ENCODE measurements at places on chromosomes 1 and 21.

GRCh38 chr1:208829595-208829994 lies 585.4 kb upstream of the PLXNA2 start:
- no peak for DNase-seq

DNA sequence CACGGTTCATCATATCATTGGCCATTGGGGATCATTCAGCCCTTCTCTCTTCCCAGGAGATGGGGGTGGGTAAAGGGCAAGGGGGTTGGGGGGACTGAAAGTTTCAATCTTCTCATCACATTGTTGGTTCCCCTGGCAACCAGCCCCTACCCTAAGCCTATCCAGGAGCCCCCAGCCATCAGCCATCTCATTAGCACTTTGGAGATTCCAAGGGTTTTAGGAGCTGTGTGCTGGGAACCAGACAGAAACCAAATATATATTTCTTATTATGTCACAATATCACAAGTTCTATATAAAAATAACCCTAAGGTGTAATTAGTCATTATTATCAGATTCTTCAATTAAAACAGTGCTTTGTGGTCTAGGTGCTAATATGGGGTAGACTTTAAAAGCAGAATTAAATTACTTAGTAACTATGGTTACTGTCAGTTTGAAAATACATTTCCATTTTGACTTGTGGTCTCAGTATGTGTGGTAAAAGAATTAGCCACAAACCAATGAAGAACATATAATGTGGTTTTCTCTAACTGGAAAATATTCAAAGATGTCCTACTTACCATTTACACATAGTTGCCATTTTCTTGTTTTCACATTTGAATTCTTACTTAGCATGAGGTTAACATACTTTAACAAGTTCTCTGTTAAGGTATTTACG lies 28.1 kb downstream of the IL23R start:
- DNase-seq, result no peak

DNA sequence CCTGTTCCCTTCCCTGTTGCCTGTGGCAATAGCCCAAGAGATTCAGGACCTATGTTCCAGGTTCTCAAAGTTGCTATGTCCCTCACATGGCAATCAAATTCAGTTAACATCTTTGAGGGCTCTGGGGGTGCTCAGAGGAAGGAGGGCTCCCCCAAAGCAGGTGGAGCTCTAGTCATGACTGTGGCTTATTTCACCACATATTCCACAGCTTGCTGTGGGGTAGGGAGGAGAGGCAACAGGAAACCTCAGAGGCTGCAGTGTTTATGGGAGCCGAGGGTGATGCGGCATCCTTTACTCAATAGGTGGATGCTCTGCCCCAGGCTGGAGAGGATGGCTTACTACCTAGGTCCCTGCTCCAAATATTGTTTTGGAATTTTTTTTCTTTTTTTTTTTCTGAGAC lies 1.2 kb upstream of the MKNK1 start:
- no peak for DNase-seq

- DNase-seq, result no peak
These were observed 43.6 kb downstream of the SLC19A1 start for GRCh38 chr21:45498646-45499000.

GRCh38 chr1:27011058-27011764 lies 1.4 kb downstream of the TENT5B start:
- DNase-seq, result no peak

DNA sequence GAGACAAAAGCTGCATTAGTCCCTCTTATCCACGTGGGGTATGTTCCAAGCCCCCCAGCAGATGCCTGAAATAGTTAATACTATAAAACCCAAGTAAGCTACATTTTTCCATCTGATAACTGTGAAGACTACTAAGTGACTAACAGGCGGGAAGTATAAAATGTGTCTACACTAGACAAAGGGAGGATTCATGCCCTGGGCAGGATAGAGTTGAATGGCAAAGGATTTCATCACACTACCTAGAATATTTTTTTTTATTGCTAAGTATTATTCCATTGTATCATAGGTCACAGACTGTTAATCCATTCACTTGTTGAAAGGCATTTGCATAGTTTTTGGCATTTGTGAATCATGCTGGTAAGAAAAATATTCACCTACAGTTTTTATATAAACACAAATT lies 26.4 kb upstream of the CFHR4 start:
- no peak for DNase-seq

DNA sequence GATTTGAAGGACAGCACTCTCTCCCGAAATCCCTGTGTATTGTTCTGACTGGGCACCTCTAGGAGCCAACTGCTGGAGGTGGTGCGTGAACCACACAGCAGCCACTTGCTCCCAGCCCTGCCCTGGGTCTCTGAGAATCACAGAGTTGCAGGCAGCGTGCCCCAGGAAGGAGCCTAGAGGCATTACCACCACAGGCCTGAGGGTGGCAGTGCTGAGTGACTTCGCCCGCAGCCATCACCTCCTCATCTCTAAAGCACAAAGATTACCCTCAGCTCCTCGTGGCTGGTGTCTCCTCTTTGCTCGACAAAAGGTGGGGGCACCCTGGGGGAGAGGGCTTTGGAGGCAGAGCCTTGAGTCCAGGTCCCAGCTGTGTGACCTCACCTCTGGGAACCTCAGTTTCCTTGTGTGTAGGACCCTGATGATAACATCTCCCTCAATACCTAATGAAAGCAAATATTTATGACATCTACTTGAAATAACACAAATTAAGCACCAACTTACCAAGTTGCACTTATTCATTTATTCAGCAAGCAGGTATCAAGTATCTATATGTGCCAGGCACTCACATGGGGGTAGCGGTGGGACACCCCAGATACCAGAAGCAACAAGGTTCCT lies 86.3 kb downstream of the VWA5B1 start:
- peak; percentile 19 for DNase-seq

GRCh38 chr1:87702455-87702854 lies 373.8 kb downstream of the LMO4 start:
- DNase-seq, result no peak

GRCh38 chr1:190633488-190633887 lies 155.8 kb upstream of the BRINP3 start:
- no peak for DNase-seq

DNA sequence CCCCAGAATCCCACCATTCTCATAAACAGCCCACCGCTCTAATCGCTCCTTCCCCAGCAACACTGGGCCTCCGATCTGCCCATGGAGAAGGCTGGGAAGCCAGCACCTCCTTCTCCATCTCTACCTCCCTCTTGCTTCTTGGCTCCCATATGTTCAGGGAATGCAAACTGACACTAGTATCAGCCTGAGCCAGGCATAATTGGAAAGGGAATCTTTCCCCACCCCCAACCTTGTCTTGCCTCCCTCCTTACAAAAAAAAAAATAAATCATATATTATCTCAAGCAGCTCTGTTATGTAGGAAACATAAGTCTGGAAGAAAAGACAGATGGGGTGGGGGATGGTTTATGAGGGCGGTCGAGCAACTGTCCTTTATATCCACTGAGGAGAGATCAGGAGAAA lies 127.2 kb downstream of the NAV1 start:
- no peak for DNase-seq

GRCh38 chr1:219958875-219959417 lies 30.6 kb upstream of the SLC30A10 start:
- DNase-seq, result no peak

- no peak for DNase-seq
These were observed 182.1 kb upstream of the POU3F1 start for GRCh38 chr1:38228718-38229117.

- no peak for DNase-seq
These were observed 953.2 kb downstream of the BRINP3 start for GRCh38 chr1:189524501-189524900.

- no peak for DNase-seq
These were observed 8.7 kb downstream of the WNT3A start for GRCh38 chr1:228015276-228016180.

DNA sequence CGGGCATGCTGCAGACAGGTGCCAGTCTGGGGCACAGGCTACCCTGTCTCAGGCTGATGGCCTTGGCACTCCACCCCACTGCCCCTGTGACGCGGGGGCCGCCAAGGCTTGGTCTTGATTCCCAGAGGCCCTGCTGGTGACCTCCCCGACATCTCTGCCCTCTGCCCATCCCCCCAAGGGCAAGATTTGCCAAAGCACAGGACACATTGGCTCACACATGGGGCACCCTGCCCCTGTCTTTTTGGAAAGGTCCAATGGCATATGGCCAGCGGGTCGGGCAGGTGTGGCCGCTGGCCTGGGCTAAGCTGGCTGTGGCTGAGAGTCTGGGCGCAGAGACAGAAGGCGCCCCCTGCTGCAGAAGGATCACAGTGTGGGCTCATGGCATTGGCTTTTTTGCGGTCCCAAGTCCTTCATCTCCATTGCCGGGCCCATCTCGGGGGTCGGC lies 4.6 kb downstream of the MIB2 start:
- DNase-seq, result no peak

DNA sequence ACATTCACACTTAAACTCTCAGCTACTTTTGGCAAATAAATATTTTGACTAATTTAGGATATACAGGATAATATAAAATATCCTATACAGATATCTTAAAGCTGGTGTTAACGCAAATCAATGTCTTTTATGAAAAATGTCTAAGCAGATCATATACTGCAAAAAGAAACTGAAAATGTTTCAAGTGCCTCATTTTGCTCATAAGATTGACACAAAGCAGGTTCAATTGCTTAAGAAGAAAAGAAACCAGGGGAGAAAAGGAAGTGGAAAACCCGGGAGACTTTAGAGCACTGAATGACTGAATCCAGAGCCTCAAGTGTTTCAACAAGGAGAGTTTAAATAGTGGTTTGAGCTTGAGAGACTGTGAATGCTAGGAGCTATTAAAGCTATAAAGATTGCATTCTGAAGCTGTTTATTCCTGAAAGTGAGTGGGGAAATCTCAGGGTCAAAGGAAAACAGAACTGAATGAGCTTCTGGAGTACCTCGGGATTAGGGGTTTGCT lies 1943.0 kb downstream of the MRPL39 start:
- no peak for DNase-seq

DNA sequence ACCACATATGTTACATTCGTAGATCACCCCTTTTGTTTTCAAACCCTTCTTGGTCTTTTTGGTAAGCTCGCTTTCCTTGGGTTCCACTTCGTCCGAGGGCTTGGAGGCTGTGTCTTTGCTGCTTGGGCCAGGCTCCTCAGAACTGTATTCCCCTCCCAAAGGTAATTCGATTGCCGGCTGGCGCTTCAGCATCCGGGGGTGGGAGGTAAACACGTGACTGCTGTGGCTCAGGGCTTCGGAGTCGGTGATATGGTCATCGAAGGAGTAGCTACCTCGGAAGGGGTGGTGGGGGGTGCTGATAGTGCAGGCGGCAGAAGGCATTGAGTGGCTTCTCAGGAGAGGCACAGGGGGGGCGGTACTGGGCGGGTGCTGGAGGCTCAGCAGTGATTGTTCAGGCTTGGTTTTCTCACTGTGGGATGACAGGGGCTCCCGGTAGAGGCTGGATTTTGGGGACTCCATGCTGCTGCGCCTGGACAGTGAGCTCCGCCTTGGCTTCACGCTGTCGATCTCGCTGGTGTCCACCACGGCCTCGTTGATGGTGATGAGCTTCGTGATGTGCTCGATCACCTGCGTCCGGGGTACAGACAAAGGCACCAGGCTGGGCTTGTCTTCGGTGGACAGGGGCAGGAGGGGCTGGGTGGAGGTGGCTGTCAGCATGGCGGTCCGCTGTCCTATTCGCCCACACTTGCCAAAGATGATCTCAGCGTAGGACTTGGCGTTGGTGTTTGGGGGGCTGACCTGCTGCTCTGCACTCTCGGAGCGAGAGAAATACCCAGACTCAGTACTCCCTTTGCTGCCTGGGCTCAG lies 98.6 kb upstream of the EDN2 start:
- no peak for DNase-seq

- no peak for DNase-seq
These were observed 316.5 kb downstream of the DISC1 start for GRCh38 chr1:231943084-231943483.

- no peak for DNase-seq
These were observed 116.5 kb upstream of the BARHL2 start for GRCh38 chr1:90833466-90834110.

DNA sequence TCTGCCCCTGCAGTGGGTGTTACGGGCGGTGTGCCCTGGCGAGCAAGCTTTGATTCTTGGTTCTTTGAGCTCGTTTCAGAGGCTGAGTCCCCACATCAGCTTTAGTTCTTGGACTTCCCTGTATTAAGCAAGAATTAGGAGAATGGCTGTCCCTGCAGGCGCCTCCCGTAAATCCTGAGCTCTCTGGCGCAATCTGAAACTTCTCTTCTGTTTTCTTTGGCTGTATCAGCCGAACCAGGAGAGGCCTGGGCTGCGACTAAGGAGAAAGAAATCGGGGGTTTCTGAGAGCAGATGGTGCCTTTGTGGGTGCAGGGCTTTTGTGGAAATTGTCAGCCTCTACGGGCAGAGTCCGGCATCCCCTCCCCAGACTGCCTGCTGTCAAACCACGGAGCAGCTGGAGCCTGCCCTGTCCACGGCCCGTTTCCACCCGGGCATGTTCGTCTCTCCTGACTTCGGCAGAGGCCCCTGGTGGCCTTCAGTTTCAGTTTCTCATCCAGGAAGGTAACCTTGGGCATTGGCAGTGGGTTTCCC lies 17.9 kb downstream of the CSTB start:
- DNase-seq, result no peak

DNA sequence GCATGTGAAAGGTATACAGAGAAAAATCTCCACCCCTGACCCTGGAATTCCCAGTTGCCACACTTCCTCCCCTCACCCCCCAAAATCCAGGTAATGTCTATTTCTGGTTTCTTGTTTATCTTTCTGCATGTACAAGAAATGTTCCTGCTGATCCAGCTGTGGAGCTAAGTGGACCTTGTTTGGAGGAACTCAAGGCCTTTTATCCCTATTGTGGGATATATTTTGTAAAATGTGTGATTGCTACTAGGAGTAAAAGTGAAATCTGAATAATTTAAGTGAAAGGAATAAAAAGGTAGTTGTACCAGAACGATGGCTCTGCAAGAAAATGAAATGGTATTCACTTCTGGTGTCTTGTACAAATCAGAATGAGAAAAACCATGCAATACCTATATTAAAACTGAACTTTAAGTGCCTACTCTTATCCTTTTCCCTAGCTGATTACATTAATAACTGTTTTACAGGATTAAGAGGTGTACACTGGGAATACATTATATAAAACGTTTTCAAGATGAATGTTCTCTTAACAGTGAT lies 3.0 kb downstream of the SPEN start:
- no peak for DNase-seq

DNA sequence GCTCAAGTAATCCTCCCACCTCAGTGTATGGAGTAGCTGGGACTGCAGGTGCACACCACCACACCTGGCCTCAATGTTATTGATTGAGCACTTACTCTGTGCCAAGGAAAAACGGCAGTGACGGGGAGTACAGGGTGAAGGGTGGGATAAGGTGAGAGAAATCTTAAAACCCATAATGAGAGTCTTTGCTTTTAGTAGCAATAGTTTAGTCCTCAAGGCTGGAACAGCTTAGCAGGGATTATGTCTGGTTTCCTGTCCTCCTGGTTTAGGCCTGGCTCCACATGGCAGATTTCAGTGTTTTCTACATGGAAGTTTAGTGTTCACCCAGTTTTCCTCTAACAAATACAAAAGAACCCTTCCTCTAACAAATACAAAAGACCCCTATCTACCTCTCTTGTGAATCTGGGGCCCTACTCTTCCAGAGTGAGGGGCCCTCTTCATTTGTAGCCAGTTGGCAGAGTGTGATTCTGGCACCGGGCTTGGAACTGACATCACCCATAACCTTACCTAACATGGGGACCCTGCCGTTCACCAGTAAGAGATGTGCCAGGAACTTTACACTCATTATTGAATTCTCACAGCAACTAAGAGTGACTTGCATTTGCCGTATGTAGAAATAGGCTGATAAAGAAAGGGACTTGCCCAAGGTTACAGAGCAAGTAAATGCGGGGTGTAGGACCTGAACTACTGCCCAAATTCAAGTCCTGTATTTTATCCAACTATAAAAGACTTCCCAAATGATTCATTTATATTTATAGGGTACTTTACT lies 6.9 kb downstream of the ZNF691 start:
- DNase-seq, result no peak

GRCh38 chr1:35931446-35932157 lies 697 bp downstream of the AGO3 start:
- DNase-seq, result peak; percentile 54

Data from NCI-H187 (cell line).